ENCODE measurements at places on chromosomes 2 and 18. TPM values are rescaled to one million over a fixed set of nuclear protein-coding genes. Genes with fewer than 3 reads are reported as not detected.

DNA sequence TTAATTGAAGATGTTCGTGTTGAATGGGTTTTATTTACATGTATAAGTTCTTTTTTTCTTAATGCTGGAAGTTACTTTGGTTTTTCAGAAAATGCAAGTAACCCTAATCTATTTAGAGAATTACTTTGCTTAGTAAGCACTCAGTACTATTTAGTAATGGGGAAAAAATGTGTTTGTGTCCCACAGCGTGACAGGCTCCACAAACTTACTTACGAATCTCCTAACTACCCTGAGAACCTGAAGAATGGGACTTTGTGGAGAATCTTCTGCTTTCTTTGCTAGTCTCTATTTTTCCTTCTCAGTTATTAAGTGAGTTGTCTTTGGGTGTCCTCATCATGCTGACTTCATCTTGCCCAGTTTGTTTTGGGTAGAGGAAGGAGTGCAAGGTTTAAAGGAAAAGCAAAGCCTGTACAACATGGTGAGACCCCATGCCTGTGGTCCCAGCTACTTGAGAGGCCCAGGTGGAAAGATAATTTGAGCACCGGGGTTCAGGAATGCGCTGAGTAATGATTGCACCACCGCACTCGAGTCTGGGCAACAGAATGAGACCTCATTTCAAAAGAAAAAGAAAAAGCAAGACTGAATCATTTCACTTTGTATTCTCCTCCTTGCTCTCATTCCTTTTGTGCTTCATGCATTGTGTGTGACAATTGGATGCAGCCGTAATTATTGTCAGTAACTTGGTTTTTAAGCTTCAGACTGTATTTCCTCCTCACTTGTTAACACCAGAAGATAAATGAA lies 10.2 kb downstream of the NEDD4L start:
- DNase-seq = peak; percentile 53
- no peaks in the 10 kb centered on the region for H3K36me3 ChIP-seq
- peak overlapping the region; percentile 36 for H3K27ac ChIP-seq
- no peaks in the 10 kb centered on the region for H3K27me3 ChIP-seq

- H3K4me1 ChIP-seq = no peaks in the 10 kb centered on the region
- no peak overlapping the region for H3K4me3 ChIP-seq
- no peak overlapping the region for H3K27ac ChIP-seq
- H3K27me3 ChIP-seq = peaks cover 14% of the 10 kb centered on the region
- no peaks in the 10 kb centered on the region for H3K36me3 ChIP-seq
These were observed 63.6 kb downstream of the MARCO start for GRCh38 chr2:119005555-119005954.

- no peaks in the 10 kb centered on the region for H3K27me3 ChIP-seq
- H3K27ac ChIP-seq = no peak overlapping the region
- H3K4me1 ChIP-seq = no peaks in the 10 kb centered on the region
- DNase-seq = no peak
These were observed 27.5 kb downstream of the ARL4C start for GRCh38 chr2:234469251-234469845.

GRCh38 chr2:10932345-10933151 lies 20.8 kb downstream of the KCNF1 start:
- no peaks in the 10 kb centered on the region for H3K36me3 ChIP-seq
- peaks cover 5% of the 10 kb centered on the region for H3K27me3 ChIP-seq
- H3K4me1 ChIP-seq = no peaks in the 10 kb centered on the region
- H3K4me3 ChIP-seq = no peak overlapping the region
- no peak for DNase-seq
- H3K27ac ChIP-seq = no peak overlapping the region

- H3K4me3 ChIP-seq = no peak overlapping the region
- no peaks in the 10 kb centered on the region for H3K27me3 ChIP-seq
- no peak for DNase-seq
- H3K36me3 ChIP-seq = no peaks in the 10 kb centered on the region
- no peaks in the 10 kb centered on the region for H3K4me1 ChIP-seq
These were observed 197.3 kb downstream of the DCC start for GRCh38 chr18:52537261-52537660.

GRCh38 chr2:57880967-57881366 lies 165.6 kb upstream of the VRK2 start:
- no peak overlapping the region for H3K27ac ChIP-seq
- no peak for DNase-seq
- no peaks in the 10 kb centered on the region for H3K36me3 ChIP-seq
- H3K4me3 ChIP-seq = no peak overlapping the region
- no peaks in the 10 kb centered on the region for H3K4me1 ChIP-seq

DNA sequence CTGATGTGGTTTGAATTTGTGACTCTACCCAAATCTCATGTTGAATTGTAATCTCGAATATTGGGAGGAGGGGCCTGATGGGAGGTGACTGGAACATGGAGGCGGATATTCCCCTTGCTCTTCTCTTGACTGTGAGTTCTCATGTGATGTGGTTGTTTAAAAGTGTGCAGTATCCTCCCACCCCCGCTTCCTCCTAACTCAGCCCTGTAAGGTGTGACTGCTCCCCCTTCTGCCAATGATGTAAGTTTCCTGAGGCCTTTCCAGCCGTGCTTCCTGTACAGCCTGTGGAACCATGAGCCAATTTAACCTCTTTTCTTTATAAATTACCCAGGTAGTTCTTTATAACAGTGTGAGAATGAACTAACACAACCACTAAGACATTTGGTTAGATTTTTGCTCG lies 458.4 kb downstream of the THSD7B start:
- no peaks in the 10 kb centered on the region for H3K4me1 ChIP-seq
- no peaks in the 10 kb centered on the region for H3K36me3 ChIP-seq
- no peak overlapping the region for H3K4me3 ChIP-seq
- no peaks in the 10 kb centered on the region for H3K27me3 ChIP-seq

- no peaks in the 10 kb centered on the region for H3K4me1 ChIP-seq
- H3K27me3 ChIP-seq = no peaks in the 10 kb centered on the region
- no peak overlapping the region for H3K4me3 ChIP-seq
- DNase-seq = no peak
- H3K27ac ChIP-seq = no peak overlapping the region
These were observed 87.7 kb downstream of the PTGR3 start for GRCh38 chr18:75121266-75121665.

DNA sequence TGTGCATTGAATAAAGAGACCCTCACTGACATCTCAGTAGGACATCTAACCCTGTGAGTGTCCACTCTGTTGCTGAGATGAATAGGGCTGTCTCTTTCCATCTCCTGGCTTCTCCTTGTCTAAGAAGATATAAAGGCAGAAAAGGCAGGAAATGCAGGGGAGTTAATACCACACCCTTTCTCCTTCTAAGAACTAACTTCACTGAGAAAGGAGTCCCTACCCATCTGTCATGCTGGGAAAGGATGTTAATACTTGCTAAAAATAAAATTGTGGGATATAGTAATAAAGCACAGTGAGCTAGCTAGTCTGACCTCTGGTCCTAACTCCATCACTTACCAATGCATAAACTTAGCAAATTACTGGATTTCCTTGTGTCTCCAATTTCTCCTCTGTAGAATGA lies 213.9 kb upstream of the FIGN start:
- no peaks in the 10 kb centered on the region for H3K27me3 ChIP-seq
- H3K4me3 ChIP-seq = no peak overlapping the region
- no peak for DNase-seq

- H3K27me3 ChIP-seq = no peaks in the 10 kb centered on the region
- peaks cover 54% of the 10 kb centered on the region for H3K4me1 ChIP-seq
- no peaks in the 10 kb centered on the region for H3K36me3 ChIP-seq
- H3K4me3 ChIP-seq = peak overlapping the region; percentile 65
- DNase-seq = no peak
These were observed 36.0 kb downstream of the PCBP1 start for GRCh38 chr2:70123051-70123828.

- H3K4me1 ChIP-seq = peaks cover 22% of the 10 kb centered on the region
- H3K4me3 ChIP-seq = no peak overlapping the region
- no peaks in the 10 kb centered on the region for H3K36me3 ChIP-seq
- H3K27me3 ChIP-seq = no peaks in the 10 kb centered on the region
- no peak for DNase-seq
- no peak overlapping the region for H3K27ac ChIP-seq
These were observed 38.3 kb downstream of the LRRFIP1 start for GRCh38 chr2:237665713-237666143.

GRCh38 chr2:99803846-99804245 lies 314.0 kb upstream of the REV1 start:
- H3K27me3 ChIP-seq = no peaks in the 10 kb centered on the region
- DNase-seq = no peak
- no peak overlapping the region for H3K4me3 ChIP-seq

- no peaks in the 10 kb centered on the region for H3K27me3 ChIP-seq
- no peaks in the 10 kb centered on the region for H3K4me1 ChIP-seq
- H3K4me3 ChIP-seq = no peak overlapping the region
- no peaks in the 10 kb centered on the region for H3K36me3 ChIP-seq
These were observed 75.4 kb downstream of the SFXN5 start for GRCh38 chr2:72996117-72996502.

DNA sequence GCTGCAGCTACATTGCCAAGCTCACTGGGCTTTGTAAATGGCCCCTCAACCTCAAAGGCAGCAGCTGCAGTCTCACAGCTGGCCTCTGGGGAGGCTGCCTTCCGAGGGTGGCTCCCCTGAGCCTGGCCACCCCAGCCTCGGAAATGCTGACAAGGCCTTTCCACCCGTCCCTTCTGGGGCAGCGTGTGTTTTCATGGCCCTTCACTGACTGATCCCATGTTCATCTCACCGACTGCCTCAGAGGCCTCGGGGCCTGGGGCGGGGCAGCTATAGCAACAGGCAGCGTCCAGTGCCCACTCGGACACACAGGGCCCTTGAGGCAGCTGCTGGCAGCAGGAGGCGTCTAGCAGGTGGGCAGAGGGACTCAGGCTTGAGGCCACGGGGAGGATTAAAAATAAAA lies 149.7 kb downstream of the GLI2 start:
- H3K27me3 ChIP-seq = peaks cover 4% of the 10 kb centered on the region
- H3K36me3 ChIP-seq = no peaks in the 10 kb centered on the region
- no peak overlapping the region for H3K4me3 ChIP-seq
- H3K27ac ChIP-seq = no peak overlapping the region
- DNase-seq = peak; percentile 29
- no peaks in the 10 kb centered on the region for H3K4me1 ChIP-seq

DNA sequence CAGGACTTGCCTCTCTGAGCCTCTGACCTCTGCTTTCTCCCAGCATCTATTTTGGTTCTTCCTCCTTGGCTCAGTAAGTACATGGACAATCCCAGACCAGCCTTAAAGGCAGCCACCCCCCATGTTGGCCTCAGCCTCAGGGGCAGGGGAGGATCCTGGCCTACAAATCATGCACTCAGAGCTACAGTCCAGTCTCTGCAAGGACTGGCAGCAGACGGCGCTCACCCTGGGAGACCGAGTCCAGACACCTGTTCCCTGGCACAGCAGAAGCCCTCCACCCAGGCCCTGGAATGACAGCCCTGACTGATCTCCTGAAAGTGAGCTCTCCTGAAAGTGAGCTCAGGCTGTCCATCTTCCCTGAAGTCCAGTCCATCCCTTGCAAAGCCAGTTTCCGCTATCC lies 25.7 kb upstream of the PTPN4 start:
- H3K27me3 ChIP-seq = no peaks in the 10 kb centered on the region
- H3K27ac ChIP-seq = no peak overlapping the region
- no peak for DNase-seq

GRCh38 chr2:230052299-230052698 lies 16.4 kb downstream of the SLC16A14 start:
- H3K27me3 ChIP-seq = no peaks in the 10 kb centered on the region
- no peak overlapping the region for H3K4me3 ChIP-seq
- H3K27ac ChIP-seq = no peak overlapping the region
- no peak for DNase-seq

DNA sequence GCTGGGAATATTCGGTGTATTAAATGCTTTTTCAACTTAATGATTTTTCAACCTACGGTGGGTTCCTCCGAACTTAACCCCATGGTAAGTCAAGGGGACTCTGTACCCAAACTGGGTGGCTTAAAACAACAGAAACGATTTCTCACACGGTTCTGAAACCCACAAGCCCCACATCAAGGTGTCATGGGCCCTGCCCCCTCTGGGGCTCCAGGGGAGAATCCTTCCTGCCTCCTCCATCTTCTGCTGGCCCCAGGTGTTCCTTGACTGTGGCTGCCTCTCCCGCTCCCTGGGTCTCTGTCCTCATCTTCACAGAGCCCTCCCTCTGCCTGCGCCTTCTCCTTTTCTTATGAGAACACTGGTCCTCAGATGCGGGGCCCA lies 301.3 kb upstream of the SALL3 start:
- H3K4me1 ChIP-seq = no peaks in the 10 kb centered on the region
- H3K36me3 ChIP-seq = no peaks in the 10 kb centered on the region
- no peak overlapping the region for H3K4me3 ChIP-seq
- no peak for DNase-seq

DNA sequence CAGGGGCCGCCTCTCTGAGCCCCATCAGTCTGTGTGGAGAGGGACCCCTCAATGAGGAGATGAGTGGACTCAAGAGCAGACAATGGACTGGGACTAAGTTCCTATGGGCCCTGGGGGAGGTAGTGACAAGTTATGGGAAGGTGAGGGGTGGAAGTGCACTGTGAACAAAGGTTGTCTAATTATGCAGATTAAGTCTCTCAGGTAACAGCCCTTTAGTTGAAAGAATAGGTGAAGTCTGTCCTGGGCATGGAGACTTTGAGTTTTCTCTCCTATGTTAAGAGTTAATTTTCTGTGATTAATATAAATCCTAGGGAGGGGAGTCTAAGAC lies 243.8 kb downstream of the FAM210A start:
- H3K4me1 ChIP-seq = no peaks in the 10 kb centered on the region
- H3K4me3 ChIP-seq = no peak overlapping the region
- H3K36me3 ChIP-seq = no peaks in the 10 kb centered on the region
- no peak overlapping the region for H3K27ac ChIP-seq
- no peak for DNase-seq
- no peaks in the 10 kb centered on the region for H3K27me3 ChIP-seq

DNA sequence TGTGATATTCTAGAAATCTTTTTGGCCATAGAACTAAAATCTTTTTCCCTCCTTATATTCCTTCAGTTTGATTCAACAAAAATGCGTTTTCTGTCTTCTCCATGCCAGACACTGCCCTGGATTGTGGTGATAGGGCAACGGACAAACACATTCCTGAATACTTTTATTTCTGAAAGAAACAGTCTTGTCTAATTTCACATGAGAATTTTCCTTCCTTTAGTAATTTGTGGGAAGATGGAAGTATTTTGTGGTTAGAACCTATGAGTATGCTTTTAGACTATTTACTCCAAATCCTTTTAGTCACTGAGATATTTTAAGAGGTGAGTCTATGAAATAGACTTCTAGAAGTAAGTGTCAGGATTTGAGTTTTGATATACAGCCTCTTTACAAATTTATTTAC lies 49.6 kb downstream of the COL5A2 start:
- no peak for DNase-seq
- no peaks in the 10 kb centered on the region for H3K27me3 ChIP-seq
- H3K4me3 ChIP-seq = no peak overlapping the region
- no peaks in the 10 kb centered on the region for H3K4me1 ChIP-seq
- no peak overlapping the region for H3K27ac ChIP-seq
- no peaks in the 10 kb centered on the region for H3K36me3 ChIP-seq

DNA sequence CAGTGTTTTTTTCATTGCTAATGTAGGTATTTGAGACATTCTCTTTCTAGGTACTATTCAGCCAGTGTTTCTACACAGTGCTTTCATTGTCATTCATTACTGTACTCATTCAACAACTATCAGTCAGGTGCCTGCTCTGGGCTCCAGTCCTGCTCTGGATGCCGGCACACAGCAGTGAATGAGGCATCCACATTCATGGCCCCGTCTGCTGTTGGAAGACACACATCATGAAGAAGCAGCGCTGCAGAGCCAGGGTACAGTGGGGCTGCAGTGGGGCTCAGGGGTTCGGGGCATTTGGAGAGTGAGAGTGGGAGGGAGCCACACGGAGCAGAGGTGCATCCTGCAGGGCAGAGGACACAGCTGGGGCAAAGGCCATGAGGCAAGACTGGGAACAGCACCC lies 737.2 kb upstream of the RAB6C start:
- H3K4me1 ChIP-seq = no peaks in the 10 kb centered on the region

Gene COPS7B
- total RNA-seq = 31.2 TPM

Gene KCNE4
- total RNA-seq = 1.2 TPM

Gene CLEC4F
- total RNA-seq = 0.71 TPM

Gene RNF152
- 13.4 TPM for total RNA-seq

Gene CASP10
- total RNA-seq = 26.7 TPM

Gene RFX8
- total RNA-seq = not detected

Gene GKN2
- 53.3 TPM for total RNA-seq

Gene UGT1A8
- total RNA-seq = not detected

Gene KIAA2012
- total RNA-seq = 2.8 TPM

All from lower lobe of right lung (tissue), 2 donors.